ENCODE measurements at places on chromosomes 5 and 9.

- DNase-seq, result no peak
These were observed 11.1 kb upstream of the APTX start for GRCh38 chr9:33012328-33013069.

GRCh38 chr5:67209141-67209771 lies 12.7 kb upstream of the CD180 start:
- DNase-seq, result peak; percentile 46

- DNase-seq, result no peak
These were observed 416.1 kb downstream of the ZSWIM6 start for GRCh38 chr5:61748121-61748520.

- no peak for DNase-seq
These were observed 91.4 kb downstream of the ANGPTL2 start for GRCh38 chr9:127030814-127031740.

DNA sequence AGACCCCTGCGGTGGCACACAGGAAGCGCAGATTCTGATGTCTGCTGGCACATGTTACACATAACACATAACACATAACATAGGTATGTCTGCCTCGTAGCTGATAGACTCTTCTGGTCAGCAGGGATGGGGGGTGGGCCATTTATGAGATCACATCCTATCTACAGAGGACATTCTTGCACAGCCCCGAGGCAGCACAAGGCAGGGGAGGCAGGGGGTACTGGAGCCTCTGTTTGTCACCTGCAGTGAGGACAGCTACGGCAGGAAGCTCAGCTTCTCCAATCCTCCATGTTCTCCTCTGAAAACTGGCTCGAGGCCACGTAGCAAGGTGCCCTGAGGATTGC lies 16.7 kb upstream of the MED10 start:
- no peak for DNase-seq

- no peak for DNase-seq
These were observed 117.7 kb downstream of the MARCHF3 start for GRCh38 chr5:126912616-126913200.

- no peak for DNase-seq
These were observed 559 bp downstream of the SPAG8 start for GRCh38 chr9:35811381-35812024.

DNA sequence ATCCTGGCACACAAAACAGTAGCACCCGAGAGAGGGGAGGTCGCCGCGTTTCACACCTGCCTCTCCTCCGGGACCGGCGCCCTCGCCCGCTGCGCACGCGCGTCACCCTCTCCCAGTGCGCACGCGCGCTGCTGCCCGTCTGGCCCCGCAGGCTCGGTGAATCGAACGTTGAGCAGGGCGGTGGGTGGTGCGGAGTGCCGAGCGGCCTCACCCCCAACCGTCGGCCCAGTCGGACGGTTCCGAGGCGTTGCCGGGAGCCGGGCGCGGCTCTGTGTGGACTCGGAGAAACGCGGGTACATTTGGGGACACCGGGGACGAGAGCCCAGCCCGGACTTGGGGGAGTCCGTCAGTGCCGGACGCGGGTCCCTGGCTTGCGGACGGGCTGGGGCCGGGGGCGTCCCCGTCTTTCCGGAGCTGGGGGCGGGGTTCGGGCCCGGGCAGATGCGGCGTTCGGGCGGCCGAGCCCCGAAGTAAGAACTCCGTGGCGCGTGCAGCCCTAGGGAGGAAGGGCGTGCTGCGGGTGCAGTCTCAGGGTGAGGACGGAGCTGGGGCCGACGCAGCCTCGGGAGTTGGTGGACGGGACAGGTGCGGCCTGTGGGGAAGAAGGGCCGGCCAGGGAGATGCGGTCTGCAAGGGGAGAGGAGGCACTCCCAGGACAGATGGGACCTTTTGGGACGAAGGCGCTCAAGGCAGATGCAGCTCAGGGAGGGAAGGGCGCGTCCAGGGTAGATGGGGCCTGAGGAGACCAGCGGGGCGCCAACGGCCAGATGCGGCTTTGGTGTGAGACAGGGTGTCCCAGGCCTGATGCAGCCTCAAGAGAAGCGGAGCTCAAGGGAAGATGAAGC lies at the start of gene POMT1:
TSS of gene POMT1 (plus strand) at position 138 of the 845 bp plus-strand sequence. CDS start 1,301 bp downstream, outside the sequence.
- peak; percentile 45 for DNase-seq

DNA sequence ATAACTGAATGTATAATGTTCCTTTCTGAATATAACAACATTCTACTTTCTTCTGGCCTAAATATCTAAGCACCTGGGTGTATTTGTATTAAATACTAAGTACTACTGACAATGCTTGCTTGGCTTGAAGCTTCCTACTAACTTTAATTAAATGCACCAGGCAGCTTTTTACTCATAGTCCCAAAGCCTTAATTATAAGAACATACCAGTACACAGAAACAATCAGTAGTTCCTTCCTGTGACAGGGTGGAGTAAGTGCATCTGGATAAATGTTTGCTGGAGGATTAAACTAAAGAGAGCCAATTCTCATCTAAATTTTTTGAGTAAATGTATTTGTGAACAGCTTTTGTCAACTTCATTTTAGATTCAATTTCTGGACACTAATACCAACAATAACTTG lies 558.6 kb upstream of the SEMA6A start:
- DNase-seq, result no peak

DNA sequence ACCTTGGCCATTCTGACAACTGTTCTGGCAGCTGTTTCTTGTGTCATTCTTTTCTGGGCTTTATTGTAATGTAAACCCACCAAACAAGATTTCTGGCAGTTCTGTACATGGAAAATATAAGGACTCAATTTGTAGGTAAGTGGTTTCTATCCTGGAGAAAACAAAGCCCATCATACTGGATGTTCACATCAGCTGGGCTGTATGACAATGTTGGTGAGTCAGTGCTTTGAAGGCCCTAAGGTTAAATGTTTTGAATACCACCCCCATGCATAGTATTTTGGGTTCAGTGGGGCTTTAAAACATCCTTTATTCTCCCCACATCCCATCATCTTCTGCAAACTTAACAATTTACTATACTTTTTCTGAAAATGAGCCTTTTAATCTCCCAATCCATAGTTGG lies 52.5 kb downstream of the SH3GL2 start:
- DNase-seq, result no peak
